Activated CD4-positive, alpha-beta memory T cell treated with anti-CD3 and anti-CD28 coated beads, Interleukin-2, amount 10 ng/mL, durations not matched to agents 7 days and 5 days (primary cell): ENCODE measurements at places on chromosomes 6 and 20. TPM values are rescaled to one million over a fixed set of nuclear protein-coding genes. Genes with fewer than 3 reads are reported as not detected.

DNA sequence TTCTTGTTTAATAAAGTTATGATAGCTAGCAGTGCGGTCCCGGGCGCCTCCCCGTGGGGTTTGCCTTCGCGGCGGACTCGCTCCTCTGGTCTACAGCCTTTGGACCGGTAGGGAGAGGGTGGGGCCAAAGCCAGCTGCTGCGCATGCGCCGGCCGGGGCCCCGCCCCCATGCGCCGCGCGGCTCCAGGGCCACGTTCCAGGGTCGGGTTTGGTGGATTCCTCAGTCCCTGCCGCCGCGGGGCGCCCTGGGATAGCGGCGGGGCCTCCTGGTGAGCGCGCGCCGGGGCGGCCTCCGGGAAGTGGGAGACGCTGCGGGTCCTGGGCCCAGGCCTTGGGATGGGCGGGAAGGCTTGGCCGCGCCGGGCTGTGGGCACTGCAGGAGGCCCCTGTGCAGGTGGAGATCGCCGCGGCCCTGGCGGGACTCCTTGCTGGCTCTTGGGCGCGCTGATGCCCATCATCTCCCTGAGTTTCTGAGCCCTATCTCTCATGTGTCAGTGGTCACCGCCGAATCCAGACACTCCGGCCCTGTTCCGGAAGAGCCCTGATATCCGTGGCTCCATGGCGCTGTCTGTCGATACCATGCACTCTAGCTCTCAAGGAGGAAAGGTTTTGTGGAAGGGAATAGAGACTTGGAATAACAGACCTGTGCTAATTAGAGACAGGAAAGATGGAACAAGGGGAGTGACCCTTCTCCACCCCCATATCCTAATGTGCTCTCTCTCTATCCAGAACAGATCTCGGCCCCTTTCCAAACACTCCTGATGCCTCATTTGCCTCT lies at the start of gene VARS2:
Gene VARS2, plus strand, starts transcription at position 163 of the 778 bp plus-strand sequence. Its CDS starts 599 bp downstream, at position 762.
- peak; percentile 90 for DNase-seq

DNA sequence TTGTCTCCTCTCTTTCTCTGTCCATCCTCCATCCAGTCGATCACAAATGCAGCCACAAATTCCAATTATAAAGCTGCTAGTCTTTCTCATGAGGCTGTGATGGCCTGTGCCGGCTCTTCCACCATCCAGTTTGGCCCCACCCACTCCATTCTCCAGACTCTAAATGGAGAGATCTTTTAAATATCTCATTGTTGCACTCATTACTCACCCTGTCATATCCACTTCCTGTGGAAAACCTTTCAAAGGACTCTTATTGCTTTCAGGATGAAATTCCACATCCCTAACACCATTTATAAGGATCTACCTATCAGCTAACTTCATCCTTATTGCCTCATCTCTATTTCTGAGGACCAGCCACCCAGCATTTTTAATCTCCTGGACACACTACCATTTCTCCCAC lies 70.6 kb downstream of the NRN1 start:
- DNase-seq: no peak

DNA sequence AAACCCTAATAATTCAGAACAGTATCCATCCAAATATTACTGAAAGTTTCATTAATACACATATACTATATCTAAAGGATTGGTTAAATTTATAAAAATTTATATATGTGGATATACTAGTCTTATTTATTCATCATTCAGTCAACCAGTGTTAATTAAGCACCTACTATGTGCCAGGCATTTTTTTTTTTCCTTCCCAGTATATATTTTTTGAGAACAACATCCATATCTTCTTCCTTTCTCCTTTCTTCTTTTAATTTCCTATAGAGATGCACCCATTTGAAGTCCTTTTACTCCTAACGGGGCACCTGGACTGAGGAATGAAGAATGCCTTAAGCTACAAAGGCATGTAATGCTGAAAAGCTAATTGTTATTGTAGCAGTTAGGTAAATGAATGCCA lies 72.8 kb downstream of the SESN1 start:
- no peak for DNase-seq

DNA sequence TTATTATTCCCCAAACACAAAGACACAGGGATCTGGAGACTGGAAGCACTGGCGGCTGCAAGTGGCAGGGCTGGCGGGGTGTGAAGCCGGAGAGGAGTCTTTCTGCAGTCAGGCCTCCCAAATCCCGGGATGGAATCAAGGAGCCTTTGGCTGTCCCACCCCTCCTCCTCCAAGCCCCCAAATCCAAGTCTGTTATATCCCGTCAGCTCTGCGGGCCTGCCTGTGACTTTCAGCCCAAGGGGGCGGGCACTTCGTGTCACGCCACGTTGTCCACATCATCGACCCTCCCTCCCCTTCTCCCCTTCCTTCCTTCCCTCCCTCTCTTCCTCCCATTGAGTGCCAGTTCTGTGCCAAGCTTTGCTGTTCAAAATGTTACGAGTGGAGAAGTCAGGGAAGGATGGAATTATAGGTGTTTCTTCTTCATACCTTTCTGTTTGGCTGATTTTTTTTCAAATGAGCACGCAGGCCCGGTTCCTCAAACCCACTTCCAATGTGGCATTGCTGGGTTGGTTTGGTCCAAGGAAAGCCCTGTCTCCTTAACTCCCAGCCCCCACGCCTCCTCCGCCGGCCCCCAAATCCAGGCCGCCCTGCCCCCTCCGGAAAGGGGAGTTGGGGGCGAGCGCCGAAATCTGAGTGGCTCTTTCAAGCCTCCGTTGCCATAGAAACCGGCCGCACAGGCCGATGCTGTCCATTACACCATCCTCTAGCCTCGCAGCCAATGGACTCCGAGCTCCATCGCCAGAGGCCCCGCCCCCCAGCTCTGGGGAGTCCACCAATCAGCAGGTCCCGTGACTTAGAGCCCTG lies 12.7 kb downstream of the ZCCHC3 start:
- DNase-seq: peak; percentile 76

The RIOK1 gene
- total RNA-seq: 23.4 TPM

The NEDD9 gene
- 60.1 TPM for total RNA-seq

DNA sequence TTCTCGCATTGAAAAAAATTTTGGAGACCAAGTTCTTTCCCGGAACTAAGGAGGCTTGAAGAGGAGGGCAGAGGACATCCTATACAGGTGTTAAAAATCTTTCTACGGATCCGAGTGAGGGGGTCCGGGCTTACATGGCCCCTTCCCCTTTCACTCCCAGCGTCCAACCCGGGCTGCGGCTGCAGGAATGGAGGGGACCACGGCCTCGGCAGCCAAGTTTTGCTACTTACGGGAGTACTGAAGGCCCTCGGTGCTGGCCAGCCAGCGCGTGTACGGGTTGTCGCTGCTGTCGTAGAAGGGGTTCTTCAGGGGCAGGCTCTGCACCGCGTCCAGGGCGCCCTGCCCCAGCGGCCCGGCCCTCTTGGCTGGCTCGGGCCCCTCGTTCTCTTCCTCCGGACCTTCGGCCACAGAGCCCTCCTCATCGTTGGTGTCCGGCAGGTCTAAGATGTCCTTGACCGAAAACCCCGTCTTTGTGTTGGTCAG lies 642 bp downstream of the NKX2-2 start:
- DNase-seq: no peak

DNA sequence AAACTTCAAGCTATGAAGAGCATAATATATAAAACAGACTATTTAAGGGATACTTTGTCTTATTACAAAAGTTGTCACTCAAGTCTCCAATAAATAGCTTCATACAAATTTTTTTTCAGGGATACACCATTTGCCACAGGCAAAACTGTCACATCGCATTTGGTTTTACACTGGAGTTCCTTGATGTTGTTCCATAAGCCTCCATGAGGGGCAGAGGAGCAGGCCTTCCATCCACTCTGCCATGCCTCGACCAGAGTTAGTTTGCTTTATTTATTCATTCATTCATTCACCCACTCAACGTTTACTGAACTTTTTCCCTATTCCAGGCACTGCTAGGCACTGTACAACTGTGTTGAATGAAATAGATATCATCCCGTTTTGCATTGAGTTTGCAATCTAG lies 246.6 kb downstream of the PHF3 start:
- no peak for DNase-seq

- DNase-seq: no peak
These were observed at the start of gene VGLL2 for GRCh38 chr6:117265410-117266256. VGLL2 (plus strand) TSS chr6:117265558; CDS start chr6:117265764, 206 bp downstream.

DNA sequence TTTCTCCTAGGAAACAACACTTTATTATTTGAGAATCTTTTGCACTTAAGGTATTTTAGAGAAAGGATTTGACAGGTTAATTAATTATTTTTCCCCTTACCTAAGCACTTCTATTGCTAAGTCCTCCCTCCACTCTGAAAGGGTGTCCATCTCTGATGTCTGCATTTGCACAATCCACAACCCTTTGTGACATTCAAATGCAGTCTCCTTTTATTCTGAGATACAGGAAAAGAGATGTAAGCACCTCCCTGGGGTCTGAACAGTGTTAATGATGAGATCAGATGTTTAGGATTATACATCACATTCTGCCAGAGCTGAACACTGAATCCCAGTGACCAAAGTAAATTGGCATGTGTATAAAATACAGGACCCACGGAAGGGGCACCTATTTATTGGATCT lies 864.2 kb upstream of the FLRT3 start:
- no peak for DNase-seq

DNA sequence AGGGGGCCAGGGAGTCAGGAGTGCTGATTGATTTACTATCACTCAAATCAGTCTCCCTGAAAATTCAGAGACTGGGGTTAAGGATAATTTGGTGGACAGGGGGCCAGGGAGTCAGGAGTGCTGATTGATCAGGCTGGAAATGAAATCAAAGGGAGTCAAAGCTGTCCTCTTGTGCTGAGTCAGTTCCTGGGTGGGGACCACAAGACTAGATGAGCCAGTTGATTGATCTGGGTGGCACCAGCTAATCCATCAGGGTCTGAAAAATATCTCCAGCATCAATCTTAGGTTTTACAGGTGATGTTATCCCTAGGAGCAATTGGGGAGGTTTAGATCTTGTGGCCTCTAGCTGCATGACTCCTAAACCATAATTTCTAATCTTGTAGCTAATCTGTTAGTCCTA lies 6.1 kb upstream of the AFG1L start:
- DNase-seq: peak; percentile 28
